ENCODE measurements at places on chromosomes 16 and 17.

- no peak for DNase-seq
Measured at GRCh38 chr16:50652836-50653425, 28.2 kb downstream of the SNX20 start.

- no peak for DNase-seq
Measured at GRCh38 chr17:77437017-77437416, 296.2 kb downstream of the SEC14L1 start.

DNA sequence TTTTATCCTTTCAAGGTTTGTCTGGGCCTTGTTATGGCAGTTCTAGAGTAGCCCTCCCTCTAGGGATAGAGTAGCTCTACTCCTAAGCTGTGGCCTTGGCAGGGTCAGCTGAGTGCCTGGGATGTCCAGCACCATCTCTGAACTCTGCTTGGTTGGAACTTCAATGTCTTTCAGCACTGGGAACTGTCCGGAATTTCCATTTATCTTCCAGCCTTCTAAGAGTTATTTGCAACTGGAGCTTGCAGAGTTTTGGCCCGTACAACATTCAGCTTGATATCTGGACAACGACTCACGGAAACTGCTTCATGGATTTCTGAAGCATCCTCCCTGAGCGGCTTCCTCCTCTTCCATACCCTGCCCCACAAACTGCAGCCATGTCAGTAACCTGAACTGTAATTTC lies 22.9 kb downstream of the MMD start:
- DNase-seq, result no peak

DNA sequence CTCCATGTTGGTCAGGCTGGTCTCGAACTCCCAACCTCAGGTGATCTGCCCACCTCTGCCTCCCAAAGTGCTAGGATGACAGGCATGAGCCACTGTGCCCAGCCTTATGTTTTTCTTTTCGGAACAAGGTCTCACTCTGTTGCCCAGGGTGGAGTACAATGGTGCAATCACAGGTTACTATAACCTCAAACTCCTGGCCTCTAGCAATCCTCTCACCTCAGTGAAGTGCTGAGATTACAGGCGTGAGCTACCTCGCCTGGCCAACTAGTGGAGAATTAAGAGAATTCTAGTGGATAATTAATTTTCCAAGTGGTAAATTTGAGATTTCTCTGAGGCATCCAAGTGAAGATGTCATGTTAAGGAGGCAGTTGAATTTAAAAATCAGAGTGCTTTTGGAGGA lies 2.9 kb upstream of the FBXO47 start:
- DNase-seq, result no peak

DNA sequence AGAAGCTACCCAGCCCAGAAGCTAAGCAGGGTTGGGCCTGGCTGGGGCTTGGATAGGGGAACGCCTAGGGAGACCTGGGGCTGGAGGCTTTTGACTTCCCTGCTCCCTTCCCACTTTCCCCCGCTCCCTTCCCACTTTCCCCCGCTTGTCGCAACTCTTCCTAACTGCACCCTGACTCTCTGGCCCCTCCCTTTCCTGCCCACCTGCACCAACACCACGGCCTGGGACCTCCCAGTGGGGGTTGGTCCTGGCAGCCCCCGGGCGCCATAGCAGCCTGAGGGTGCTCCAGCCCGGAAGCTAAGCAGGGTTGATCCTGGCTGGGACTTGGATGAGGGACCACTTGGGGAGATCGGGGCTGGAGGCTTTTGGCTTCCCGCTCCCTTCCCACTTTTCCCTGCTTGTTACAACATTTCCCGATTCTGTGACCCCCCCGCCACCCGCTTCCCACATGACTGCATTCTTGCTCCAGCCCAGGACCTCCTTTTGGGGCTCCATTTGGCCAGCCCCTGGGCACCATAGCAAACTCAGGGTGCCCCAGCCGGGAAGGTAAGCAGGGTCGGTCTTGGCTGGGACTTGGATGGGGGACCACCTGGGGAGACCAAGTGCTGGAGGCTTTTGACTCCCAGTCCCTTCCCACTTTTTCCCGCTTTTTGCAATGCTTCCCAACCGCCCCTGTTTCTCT lies 2287.0 kb downstream of the TP53TG3F start:
- no peak for DNase-seq

GRCh38 chr17:3027786-3028532 lies 35.4 kb downstream of the OR1D5 start:
- DNase-seq, result no peak

DNA sequence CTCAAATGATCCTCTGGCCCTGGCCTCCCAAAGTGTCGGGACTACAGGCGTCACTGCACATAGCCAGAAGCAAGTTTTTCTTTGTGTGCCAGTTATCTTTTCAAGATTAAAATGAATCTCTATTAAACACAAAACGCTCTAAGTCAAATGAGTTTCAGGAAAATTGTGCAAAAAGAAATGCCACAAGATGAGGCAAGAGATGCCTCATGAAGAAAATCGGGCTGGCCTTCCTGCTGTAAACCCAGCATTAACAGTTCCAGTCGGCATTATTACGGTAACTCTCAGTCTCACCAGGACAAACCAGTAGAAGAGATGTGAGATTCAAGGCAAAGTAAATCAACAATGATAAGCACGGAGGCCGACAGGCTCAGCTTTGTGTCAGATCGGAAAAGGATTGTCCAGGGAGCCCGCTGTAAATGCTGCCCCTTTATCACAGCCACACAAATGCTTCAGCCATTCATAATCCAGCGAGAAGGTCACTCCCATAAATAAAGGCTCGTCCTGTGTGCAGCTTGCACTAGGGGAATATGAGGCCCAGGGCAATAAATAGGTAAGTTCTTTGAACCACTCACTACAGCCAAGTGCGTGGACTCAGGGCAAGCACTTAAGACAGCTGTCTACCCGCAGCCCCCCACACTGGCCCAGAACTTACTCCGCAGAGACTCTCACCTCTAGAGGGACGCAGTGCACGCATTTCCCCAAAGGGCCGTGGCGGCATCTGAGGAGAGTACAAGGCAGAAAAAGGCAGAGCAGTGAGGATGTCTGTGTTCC lies 27.2 kb downstream of the NPLOC4 start:
- DNase-seq, result no peak

- no peak for DNase-seq
Measured at GRCh38 chr16:71917900-71918299, 22.6 kb downstream of the IST1 start.

GRCh38 chr17:28665994-28666393 lies 4.0 kb downstream of the SUPT6H start:
- DNase-seq, result no peak

- DNase-seq, result no peak
Measured at GRCh38 chr17:36856222-36856621, 81.1 kb upstream of the LHX1 start.

GRCh38 chr17:37642681-37643080 lies 565 bp downstream of the DDX52 start:
- DNase-seq, result peak; percentile 9

DNA sequence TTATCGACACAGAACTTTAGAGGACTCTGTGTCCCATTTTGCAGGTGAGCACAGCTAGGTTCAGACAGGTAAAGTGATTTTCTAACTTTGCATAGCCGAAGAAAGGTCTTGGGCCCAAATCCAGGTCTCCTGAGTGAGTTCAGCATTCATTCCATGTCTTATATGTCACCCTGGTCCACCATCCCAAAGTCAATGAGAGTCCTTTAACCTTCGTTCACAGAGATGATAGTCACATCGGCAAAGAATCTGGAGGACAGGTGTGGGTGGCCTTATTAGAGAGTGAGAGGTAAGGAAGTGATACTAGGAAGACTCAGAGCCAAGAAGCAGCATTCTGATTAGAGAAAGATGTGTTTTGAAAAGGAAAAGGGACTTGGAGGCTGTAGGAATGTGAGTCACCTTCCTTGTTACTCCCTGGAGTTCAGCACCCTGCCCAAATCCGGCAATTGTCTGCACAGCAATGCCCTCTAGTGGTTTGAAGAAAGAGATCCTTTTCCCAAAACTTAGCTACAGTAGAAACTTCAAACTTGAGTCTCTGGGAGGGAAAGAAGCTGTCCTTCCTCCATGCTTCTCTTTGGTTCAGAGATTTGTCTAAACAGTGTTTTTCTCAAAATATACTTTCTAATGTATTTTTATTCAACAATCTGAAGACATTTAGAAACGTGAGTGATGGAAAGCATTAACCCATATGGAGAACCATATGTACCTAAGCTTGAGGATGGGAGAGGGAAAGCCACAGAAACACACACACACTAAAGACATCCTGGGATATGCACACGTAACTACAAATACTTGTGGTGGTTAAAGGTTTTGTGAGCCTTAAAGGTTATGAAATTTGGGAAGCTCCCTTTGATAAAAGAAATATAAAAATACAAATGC lies 96.4 kb upstream of the SHISA6 start:
- no peak for DNase-seq

GRCh38 chr17:63189082-63189481 lies 223.0 kb downstream of the TANC2 start:
- DNase-seq, result no peak

DNA sequence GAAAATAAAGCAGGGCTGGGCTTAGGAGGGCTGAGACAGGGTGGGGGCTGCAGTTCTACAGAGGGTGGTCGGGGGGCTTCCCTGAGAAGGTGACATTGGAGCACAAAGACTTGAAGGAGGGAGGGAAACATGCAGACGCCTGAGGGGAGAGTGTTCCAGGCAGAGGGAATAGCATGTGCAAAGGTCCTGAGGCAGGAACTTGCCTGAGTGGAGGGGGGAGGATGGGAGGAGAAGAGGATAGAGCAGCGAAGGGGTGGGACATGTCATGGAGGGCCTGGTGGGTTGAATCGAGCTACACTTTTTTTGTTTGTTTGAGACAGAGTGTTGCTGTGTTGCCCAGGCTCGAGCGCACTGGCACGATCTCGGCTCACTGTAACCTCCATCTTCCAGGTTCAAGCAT lies 33.0 kb downstream of the GINS3 start:
- no peak for DNase-seq

GRCh38 chr17:56699186-56699894 lies 105.8 kb downstream of the NOG start:
- DNase-seq, result no peak

DNA sequence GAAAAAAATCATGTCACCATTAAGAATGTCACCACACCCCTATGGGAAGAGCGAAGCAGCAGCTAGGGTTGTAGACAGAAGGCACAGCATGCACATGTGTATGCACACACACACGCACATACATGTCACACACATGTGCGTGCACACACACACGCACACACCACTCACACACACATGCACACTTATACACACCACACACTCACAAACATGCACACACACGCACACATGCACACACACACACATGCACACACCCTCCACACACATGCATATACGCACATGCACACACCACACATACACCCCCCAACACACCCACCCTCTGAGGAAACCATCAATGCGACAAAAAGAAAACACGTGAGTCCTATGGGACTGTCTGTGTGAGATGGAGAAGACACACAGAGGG lies 205.4 kb downstream of the ENGASE start:
- no peak for DNase-seq

- DNase-seq, result peak; percentile 35
Measured at GRCh38 chr17:8162997-8163977, 539 bp upstream of the VAMP2 start.

DNA sequence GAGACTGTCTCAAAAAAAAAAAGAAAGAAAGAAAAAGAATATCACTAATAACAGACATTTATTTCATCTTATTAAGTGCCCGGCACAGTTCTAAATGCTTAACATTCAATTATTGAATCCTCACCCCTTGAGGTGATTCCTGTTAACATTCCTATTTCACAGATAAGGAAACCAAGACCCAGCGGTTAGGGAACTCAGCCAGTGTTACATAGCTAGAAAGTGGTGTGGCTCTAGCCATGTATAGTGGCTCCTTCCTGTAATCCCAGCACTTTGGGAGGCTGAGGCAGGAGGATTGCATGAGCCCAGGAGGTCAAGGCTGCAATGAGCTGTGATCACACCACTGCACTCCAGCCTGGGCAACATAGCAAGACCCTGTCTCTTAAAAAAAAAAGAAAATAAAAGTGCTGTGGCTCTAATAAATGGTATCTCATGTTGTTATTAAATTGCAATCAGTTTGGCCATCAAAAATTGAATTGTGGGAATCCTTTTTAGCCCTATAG lies 28.1 kb downstream of the ZNRF1 start:
- DNase-seq, result no peak

- DNase-seq, result no peak
Measured at GRCh38 chr17:75124819-75125162, 6.8 kb downstream of the NT5C start.

- no peak for DNase-seq
Measured at GRCh38 chr16:85617948-85618347, 4.8 kb downstream of the GSE1 start.

DNA sequence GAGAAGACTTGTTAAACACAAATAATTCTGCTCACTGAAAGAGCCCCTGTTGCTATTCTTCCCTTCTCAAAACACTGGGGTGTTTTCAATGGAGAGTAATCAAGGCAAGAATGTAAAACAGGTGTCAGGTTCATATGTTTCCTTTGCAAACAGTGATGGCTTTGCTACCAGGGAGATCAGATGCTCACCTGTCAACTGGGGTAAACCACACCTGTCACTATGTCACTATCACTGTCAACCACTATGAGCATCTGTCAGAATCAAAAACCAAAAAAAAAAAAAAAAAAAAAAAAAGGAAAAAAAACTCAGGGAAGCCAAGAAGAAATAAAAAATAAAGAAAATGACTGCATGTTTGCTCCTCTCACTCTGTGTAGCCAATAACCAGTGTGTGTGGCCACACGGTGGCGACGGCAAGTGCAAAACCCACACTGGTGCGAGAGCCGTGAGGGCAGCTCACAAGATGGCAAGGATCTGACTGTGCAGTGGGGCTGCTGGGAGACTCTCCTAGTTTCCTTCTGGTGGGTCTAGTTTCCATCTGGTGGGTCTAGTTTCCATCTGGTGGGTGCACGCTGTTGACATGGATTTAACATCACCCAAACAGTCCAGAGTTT lies 22.7 kb downstream of the USP22 start:
- peak; percentile 44 for DNase-seq

GRCh38 chr16:82063456-82064082 lies 28.5 kb downstream of the HSD17B2 start:
- DNase-seq, result no peak

GRCh38 chr17:7852262-7852670 lies 2.6 kb upstream of the TMEM88 start:
- DNase-seq, result peak; percentile 28

- DNase-seq, result no peak
Measured at GRCh38 chr17:50609380-50610074, 25.2 kb upstream of the ABCC3 start.

GRCh38 chr16:68704232-68704867 lies 32.7 kb upstream of the CDH1 start:
- DNase-seq, result peak; percentile 23

DNA sequence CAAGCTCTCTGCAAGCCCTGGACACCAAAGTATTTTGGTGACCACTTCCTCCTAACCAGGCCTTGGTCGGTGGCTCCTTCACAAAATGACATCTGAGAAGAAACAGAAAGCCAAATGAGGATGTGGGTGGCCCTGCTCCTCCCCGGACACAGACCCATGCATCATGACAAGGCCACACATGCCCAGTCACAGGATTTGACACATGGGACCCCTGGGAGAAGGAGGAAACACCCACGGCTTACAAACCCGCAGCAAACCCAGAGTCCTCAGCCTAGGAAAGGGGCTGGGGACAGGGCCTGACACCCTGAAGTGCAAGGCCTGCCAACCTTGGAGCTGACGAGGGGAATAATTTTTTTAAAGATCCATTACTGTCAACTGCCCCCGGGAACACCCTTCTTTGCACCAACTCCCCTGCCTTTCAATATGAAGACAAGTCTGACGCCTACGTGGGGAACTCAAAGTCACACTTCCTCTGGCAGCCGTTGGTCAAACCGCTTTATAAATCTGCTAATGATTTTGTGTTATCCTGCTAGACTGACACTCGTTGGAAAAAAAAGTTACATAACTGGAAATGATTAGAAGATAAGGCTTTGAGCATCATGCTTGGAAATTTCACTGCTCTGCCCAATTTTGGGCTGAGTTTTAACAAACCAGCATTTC lies 41.3 kb downstream of the GAS7 start:
- DNase-seq, result no peak
